Airway epithelial cell (primary cell): ENCODE measurements at places on chromosomes 1 and 21. TPM values are rescaled to one million over a fixed set of nuclear protein-coding genes. Genes with fewer than 3 reads are reported as not detected.

Gene C1orf185
- not detected in 2 replicates for total RNA-seq

Gene B3GALT2
- total RNA-seq: not detected in 2 replicates

Gene AMY1A
- total RNA-seq: not detected in 2 replicates

Gene FOXJ3
- total RNA-seq: 14.4 and 20.1 TPM in 2 replicates

Gene HEYL
- total RNA-seq: 0.14 TPM in 1 of 2 replicates, not detected in the other

Gene KCNJ9
- not detected in 2 replicates for total RNA-seq

Gene ITGB2
- 0.42 TPM in 1 of 2 replicates, not detected in the other for total RNA-seq
